ENCODE measurements at places on chromosomes 3 and 15.

- no peak for DNase-seq
Measured at GRCh38 chr3:111588527-111588926, 6.6 kb downstream of the ZBED2 start.

DNA sequence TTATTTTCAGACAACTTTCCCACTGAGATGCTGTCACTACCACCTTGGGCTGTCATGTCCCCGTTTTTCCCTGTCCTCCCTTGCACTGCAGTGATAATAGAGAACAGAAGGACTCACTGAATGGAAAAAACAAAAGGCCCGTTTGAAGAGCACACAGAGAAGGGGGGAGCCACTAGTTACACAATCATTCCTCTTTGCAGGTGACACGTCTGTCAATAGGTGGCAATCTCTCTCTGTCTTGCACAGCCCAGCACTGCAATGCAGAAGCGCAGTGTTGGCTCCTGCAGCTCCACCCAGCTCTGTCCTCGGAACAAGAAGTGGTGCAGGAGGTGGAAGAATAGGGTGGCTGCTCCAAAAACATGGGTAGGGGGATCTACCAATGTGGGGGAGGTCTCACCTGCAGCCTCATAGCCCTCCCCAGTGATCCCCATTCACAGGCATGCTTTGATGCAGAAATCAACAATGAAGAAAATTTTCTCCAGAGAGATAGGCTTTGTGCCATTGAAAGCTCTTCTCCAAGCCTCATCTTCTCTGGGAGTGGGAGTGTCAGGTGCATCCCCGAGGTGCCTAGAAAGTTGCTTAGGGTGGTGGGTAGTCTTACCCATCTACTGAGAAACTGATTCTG, 31.8 kb downstream of the FSTL1 start:
- DNase-seq = no peak

DNA sequence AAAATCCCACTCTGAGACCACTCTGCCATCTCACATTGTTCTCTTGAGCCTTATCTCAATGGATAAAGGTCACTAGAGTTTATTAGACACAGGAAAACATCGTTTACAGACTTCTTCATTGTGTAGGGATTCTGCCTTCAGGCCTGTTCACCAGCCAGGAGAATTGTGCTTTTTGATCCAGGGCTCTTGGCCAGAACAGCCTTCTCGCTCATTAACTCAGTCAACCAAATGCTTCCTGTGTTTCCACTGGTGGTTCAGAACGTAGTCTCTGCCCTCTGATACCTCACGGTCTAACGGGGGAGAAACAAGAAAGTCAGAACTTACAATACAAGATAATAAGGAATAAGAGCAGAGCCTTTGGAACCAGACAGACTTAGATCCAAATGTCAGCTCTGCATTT, 54.2 kb upstream of the TSEN2 start:
- DNase-seq = no peak

GRCh38 chr3:126646674-126647073, 8.2 kb downstream of the TXNRD3 start:
- DNase-seq = no peak

- DNase-seq = no peak
Measured at GRCh38 chr3:109480014-109480413, 142.7 kb upstream of the DPPA4 start.

DNA sequence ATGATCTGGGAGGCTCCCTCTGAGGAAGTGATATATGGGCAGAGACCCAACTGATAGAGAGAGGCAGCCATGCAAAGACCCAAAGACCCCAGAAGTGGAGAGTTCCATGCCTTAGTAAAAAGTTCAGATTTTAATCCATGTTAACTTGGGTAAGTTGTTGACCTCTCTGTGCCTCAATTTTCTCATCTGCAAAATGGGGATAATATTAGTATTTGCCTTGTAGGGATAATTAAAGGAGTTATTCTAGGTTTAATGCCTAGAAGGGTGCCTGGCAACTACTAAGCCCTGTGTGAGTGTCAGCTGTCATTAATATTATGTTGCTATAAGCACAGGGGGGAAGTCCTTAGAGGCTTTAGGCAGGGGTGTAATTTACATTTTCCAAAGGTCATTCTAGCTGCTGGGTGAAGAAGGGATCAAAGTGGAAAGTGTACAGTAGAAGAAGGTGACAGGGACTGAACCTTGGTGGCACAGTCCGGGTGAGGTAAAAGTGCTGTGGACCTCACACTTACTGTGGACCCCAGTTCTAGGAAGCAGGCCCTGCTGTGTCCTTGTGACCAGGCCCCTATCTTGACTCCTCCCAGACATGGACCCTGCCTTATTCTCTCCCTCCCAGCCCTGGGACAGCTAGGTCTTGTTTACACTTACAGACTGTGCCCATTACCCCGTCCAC, 3.0 kb upstream of the RAD18 start:
- no peak for DNase-seq

DNA sequence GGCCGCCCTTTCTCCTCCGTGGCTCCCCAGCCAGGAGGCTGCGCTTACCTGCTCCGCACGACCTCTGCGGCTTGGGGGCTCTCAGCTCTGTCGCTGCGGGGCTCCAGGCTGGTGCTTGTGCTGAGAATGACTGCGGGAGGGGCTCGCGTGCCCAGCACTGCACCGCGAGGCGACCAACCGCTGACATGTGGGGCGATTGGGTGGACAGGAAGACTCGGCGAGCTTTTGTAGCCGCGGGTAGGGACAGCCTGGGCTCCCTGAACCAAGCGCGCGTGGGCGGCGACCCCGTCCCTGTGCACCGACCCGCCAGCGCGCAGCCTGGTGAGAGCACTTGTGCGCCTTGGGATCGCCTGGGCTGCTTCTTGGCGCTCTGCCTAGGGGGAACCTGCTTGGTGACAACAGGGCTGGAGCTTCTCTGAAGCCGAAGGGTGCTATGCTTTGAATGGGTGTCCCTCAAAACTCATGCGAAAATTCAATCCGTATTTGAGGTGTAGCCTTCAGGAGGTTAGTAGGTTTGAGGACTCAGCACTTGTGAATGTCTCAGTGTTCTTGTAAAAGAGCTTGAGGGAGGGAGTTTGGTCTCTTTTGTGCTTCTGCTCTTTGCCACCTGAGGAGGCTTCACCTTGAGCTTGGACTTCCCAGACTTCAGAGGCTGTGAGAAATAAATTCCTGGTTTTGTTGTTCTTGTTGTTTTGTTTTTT, 50.4 kb downstream of the IL12A start:
- no peak for DNase-seq

DNA sequence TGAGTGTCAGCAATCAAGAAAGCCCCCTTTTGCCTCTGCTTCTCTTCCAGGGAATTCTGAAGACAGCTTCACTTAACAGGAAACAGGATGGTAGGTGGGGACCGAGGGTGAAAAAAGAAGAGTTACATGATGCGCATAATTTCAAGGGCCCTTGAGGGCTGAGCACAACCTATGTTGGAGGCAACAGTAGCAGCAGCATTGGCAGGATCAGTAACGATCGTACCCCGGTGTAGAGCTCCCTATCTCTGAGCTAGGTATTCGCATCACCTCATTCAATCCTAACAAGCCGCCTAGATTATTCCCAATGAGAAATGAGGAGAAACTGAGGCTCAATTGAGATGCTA, 432 bp upstream of the RAD54L2 start:
- DNase-seq = no peak

GRCh38 chr15:95259965-95260364, 1028.6 kb downstream of the MCTP2 start:
- no peak for DNase-seq

DNA sequence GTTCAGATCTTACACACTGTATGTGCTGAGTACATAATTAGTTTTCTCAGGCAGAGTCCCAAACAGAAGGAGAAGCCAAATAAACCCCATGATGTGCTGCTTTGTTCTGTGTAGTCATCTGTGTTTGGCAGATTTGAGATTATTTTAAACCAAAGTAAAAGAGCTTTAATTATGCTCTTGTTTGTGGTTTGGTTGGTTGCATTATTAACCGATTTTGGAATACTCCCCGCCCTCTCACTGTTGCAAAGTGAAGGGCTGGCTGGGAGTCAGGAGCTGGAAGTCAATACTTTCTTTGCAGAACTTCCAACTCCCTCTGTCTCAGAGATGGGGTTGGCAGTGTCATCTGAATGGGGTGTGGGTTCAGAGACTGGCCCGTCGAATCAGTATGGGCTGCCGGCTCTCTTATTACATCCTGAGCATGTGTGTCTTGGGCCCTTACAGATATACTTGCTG, 34.4 kb downstream of the SLCO3A1 start:
- DNase-seq = no peak

GRCh38 chr3:79086514-79086913, 681.3 kb downstream of the ROBO1 start:
- no peak for DNase-seq

DNA sequence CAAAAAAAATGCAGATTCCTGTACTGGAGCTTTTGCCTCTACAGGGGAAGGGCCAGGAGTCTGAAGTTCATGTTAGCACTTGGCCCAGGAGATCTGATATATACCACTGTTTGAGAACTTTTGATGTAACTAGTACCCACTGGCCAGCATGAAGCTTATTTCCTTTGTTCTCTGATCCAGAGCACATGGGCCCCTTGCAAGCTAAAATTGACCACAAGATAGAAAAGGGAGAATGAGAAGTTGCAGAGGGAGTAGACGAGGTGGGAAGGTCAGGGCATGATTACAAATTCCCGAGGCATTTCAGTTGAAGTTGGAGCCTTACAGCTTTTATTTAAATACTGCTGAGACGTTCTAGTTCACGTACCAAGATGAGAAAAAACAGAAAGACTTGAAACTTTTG, 28.2 kb downstream of the TGM4 start:
- DNase-seq = no peak

DNA sequence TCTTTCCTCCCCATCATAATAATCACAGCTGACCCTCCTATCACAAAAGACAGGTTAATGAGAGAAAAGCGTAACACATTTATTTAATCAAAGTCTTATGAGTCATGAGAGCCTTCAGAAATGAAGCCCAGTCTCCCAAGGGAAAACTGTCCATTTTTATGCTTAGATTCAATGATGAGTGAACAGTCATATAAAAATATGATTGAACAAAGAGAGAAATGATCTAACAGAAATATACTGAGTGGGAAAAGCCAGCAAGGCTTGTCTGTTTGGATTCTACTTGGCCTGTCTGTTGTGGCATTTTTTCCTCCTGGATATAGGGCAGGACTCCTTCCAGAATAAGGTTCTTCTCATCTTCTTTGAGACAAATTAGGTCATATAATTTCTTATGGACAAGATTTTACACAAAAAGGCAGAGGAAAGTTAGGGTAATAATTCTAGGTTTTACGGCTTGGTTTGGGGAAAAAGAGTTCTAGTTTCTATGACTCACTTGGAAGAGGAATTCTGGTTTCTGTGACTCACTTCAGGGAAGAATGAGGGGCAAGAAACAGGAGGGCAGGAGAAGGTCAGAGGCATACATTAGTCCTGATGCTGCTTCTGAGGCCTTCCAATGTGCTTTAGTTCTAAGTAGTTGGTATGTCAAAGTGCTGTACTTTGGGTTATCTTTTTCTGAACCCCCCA, 534.2 kb downstream of the ZIC1 start:
- no peak for DNase-seq

DNA sequence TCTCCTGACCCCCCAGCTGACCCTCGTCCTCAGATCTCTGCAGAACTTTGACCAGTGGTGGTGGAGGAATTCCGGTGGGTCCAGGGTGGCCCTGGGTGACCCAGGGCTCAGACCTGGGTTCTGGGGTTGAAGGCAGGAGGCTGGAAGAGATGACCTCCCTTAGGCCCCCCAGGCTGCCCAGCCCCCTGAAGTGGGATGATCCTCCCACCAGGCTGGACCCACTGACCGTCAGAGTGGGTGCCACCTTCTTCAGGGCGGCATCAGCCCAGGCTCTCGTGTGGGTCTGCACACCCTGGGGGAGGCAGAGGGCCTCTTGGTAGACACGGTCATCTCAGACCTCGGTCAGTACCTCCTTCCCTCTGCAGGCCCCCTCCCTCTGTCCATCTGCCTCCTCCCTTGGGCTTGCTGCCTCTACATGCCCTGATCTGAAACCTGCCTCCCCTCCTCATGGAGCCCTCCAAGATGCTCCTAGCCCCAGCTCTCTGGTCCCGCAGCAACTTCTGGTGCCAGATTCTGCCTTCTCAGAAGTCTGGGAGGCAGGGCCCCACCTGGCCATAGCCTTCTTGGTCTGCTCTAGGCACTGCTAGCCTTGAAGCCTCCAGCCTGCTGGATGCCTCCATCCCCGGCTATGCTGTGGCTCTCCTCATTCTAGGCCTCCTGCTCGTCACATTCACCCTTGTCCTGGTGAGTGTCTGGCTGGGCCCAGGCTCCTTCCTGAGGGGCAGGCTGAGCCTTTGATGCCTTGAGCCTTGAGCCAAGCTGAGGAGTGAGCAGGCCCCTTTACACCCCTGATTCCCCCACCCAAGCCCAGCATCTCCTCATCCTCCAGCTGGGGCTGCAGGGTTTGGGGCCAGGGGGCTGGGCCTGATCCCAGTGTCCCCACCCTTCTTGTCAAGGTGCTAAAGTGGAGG, 49.1 kb upstream of the CSPG4 start:
- no peak for DNase-seq

GRCh38 chr15:85988741-85989140, 90.9 kb upstream of the AGBL1 start:
- no peak for DNase-seq

GRCh38 chr3:112874725-112875124, 28.1 kb upstream of the CD200R1L start:
- DNase-seq = no peak

- DNase-seq = no peak
Measured at GRCh38 chr3:149417727-149418126, 40.3 kb upstream of the TM4SF1 start.

DNA sequence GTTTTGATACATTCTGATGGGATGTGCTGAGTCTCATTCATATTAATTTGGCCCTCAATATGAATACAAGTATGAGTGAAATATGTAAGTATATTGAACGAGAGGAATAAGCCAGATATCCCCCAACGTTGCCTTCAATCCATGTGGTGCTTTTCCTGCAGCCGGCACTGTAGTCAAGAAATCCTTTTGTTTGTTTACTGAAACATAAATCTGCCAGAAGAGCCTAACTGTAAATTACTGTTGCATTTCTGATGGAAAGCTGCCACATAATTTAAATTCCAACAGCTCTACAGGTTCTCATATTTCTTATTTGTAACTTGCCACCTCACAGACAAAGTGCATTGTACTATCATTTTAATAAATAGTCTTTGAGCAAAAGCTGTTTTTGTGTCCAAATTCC, 314.0 kb downstream of the KBTBD8 start:
- DNase-seq = no peak

DNA sequence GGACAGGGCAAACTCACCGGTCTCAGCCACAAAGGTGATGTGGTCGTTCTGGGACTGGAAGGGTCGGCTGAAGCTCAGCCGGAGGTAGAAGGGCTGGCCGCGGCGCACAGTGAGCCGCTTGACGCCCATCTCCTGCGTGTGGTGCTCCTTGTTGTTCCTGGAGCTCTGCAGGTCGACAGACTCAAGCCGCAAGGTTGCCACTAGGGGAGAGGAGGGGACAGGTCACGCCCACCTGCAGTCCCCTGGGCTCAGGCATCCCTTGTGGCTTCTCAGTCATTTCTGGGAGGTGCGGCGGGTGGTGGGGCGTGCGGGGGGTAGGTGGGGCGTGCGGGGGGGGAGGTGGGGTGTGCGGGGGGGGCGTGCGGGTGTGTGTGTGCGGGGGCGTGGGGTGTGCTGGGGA, 26.7 kb upstream of the TGM5 start:
- no peak for DNase-seq

GRCh38 chr3:196096382-196096953, 14.6 kb upstream of the TFRC start:
- no peak for DNase-seq
